Small intestine (tissue), 16 donors: ENCODE measurements at places on chromosomes 5 and 9.

DNA sequence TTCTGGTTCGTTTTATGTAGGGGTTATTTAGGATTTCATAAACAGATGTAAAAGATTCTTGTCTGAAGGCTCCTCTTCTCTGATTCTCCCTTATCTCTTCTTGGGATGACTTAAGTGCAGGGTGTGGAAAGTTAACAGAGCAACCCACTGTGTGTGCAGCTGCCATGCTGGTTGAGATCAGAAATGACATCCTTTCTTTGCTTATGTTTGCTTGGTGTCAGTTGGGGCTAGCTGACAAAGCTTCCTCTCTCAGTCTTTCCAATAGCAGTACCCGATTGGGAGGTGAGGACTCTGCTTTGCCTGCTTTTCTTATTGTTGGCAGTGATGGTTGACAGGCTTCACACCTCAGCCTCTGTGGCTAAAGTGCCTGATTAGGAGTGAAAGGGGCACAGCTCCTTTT, 26.5 kb downstream of the OGN start:
- DNase-seq: peak; percentile 30

DNA sequence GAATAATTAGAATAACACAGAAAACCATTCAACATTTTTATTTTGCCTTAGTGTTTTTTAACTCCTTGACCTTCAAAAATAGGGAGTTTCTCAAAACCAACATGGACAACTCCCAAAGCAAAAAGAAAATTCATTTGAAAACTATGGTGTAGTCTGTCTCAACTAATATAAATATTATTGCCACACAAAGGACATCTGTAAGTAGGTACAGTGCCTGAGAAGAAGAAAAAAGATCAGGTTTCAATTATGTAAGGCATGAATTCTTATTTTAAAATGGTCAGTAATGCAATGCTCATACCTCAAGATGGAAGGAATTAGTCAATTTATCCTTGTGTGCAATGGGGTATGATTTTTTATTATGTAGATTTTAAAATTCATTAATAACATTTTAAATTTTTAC, 109.6 kb upstream of the CNTLN start:
- no peak for DNase-seq

DNA sequence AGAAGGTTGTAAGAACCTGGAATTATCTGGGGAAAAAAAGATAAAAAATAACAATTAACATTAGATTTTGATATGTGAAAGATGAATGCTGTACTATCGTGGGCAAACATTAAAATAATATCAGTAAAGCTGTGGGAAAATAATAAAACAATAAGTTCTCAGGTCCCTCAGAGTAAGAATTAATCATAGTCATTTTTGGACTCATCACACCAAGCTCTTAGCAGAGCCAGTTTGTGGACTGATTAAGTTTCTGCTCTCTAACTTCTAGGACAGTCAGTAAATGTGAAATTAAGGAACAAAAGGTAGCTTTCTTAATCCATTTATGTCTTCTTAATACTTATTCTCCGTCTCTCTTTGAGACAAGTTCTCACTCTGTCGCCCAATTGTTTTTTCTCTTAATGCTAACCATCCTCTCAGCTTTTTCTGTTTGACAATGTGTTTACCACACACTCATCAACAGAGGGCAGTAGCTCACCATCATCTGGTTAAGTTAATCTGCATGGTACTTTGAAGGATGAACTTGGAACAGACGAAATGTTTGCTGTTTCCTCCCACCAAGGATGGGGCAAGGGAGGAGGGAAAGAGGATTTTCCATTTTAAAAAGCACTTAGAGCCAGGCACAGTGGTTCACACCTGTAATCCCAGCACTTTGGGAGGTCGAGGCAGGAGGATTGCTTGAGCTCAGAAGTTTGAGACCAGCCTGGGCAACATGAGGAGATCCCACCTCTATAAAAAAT, 5.3 kb upstream of the ACO1 start:
- DNase-seq: peak; percentile 87

DNA sequence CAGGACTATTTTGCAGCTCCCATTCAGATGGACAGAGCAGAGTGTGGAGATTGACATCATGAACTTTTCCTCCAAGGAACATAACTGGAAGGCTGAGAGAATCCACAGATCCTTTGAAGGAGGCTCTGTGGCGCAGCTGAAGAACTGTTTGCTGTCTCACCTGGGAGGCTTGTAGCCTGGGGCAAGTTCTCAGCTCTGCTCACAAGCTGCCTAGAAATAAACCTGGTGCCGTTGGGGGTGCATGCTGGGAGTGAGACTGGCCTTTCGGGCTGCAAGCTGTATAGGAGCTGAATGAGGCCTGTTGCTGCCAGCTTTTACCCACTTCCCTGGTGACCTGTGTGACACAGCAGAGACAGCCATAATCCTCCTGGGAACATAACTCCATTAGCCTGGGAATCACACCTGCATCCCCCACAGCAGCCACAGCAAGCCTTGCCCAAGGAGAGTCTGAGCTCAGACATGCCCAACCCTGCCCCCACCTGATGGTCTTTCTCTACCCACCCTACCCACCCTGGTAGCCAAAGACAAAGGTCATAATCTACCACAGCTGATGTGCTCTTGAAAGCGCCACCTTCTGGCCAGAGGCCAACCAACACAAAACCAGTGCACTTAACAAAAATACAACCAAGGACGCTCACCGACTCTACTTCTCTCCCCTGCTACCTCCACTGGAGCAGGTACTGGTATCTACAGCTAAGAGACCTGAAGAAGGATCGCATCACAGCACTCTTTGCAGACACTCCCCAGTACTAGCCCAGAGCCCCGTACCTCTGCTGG, 205.1 kb upstream of the MRPS30 start:
- DNase-seq: no peak

GRCh38 chr5:154486427-154486866, 8.4 kb upstream of the HAND1 start:
- no peak for DNase-seq

DNA sequence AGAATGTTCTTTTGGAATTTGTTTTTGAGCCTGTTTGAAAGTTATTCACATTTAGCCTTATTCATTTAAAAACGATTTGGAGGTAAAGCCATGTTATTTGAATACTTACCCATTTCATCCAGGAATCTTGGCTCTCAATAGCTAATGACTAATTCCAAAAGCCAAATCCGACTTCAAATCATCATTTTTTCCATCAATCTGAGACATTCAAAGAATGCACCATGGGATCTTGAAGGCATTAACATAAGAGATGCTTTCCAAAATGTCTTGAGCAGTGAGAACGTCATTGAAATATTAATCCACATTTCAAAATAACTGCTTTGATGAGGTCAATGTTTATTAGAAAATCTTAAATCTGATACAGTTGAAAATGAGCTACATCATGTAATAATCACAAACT, 617.0 kb upstream of the RORB start:
- DNase-seq: no peak

DNA sequence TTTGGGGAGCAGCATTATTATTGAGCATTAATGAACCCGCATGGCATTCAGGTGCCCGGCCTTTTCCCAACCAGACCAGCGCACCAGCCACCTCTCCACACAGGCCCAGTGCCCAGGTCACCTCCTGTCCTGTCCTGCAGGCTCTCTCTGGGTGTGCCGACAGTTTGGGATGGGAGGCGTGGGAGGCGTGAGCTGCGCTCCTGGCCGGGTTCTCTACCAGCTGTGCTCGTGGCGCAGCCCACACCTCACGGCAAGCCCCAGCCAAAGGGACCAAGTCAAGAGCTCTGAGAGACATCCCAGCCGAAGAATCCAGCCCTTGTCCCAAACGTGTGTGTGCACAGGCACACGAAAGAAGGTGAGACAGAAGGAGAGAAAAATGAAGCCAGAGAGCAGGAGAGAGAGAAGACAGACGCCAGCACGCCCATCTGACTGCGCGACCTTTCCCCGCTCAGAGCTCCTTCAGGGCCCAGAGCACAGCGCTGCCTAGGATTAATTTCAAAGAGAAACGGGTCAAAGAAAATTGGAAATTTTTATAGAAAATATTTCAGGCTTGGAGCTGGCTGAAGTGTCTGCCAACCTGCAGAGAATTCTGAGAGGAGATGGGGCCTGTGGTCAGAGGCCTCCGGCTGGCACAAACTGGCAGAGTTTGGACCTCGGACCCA, 81.7 kb downstream of the ADAMTS2 start:
- DNase-seq: no peak

DNA sequence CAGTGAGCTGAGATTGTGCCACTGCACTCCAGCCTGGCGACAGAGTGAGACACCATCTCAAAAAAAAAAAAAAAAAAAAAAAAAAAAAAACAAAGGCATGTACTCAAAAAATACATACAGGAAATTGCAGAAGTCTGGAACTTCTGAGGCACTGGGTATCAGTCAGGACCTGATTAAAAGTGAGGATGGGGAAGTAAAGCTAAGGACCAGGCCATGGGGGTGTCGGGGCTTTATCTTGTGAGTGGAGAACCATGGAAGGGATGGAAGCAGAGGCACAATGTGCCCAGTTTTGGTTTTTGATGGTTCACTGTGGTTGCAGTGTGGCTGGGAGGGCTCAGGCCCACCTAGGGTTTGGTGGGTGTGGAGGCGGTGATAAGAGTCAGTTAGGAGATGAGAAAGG, 212.7 kb upstream of the PIK3R1 start:
- DNase-seq: no peak

- no peak for DNase-seq
Observed at GRCh38 chr9:113578882-113579282, 115.4 kb downstream of the RGS3 start.

DNA sequence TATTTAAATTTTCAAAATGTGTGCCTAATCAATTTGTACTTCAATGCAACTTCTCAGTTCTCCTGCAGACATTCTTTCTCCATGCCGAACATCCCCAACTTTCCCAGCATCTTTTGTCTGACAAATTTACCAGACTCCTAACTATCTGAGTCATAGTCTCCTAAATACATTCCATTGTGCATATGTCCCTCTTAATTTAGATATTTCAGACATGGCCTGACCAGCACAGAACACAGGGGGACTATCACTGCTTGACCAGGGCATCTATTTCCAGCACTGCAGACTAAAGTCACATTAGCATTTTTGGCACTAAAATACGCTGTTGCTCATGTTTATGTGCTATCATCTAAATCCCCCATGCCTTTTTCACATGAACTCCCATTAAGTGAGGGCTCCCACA, 71.9 kb downstream of the ITGA1 start:
- no peak for DNase-seq

GRCh38 chr5:67623078-67623477, 426.5 kb upstream of the CD180 start:
- no peak for DNase-seq

DNA sequence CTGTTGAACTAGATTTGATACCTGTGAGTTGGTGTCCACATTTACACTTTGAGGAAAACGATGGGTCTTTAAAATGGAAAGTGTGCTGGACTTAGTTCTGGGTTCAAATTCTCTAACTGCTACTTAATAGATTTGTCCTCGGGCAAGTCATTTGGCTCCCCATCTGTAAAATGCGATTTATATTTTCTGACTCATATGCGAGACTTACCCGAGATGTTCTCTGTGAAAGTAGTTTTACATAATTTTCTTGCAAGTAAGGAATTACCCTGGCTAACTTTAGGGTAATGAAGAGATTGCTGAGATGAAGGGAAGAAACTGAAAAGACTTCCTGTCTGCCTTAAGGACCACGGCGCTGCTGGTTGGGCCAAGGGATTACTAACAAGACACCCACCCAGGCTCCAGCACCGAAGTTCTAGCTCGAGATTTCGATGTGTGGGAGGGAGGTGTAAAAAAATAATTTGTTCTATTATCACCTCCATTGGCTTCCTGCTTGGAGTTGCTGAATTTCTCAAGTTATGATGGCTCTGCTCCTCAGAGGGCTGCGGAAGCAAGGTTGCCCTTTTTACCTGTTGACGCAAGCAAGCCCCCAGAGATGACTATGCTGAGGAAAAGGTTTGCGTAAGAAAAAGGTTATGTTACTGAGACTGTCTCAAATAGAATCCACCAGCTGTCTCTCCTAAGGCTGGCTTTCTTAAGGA, 24.1 kb downstream of the PCSK1 start:
- no peak for DNase-seq

- peak; percentile 34 for DNase-seq
Observed at GRCh38 chr5:110807169-110807568, 68.4 kb downstream of the SLC25A46 start.

- no peak for DNase-seq
Observed at GRCh38 chr5:3862906-3863305, 267.3 kb downstream of the IRX1 start.

- DNase-seq: no peak
Observed at GRCh38 chr5:165448753-165449152, 1943.3 kb downstream of the MAT2B start.
